ENCODE measurements at places on chromosomes 11 and 22.
A peak's percentile ranks its signal among the peaks of the same experiment; 100 is the strongest.

GRCh38 chr11:75560644-75561043 lies 1.4 kb upstream of the SERPINH1 start:
- DNase-seq, result no peak

DNA sequence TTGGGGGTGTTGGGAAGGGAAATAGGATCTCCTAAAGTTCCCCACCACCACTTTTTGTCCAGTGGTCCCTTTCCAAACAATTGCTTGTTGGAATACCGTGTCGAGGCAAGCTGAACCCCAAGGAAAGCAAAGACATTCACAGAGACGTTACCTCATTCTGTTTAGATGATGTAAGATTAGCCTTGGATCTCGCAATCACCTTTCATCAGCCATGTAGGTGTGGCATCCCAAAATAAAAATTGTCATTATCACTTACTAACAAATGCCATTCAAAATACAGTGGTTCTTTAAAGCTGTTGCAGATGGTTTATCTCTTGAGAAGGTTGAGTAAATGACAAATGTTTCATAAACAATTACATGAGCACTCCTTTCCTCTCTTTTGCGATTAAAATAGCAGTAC lies 86.5 kb upstream of the SLC25A18 start:
- no peak for DNase-seq

GRCh38 chr11:18168372-18168771 lies 4.3 kb upstream of the MRGPRX4 start:
- DNase-seq, result no peak

- no peak for DNase-seq
These were observed 61.1 kb downstream of the FDX1 start for GRCh38 chr11:110490886-110491285.

GRCh38 chr11:34284811-34285481 lies 72.9 kb downstream of the ABTB2 start:
- DNase-seq, result no peak

DNA sequence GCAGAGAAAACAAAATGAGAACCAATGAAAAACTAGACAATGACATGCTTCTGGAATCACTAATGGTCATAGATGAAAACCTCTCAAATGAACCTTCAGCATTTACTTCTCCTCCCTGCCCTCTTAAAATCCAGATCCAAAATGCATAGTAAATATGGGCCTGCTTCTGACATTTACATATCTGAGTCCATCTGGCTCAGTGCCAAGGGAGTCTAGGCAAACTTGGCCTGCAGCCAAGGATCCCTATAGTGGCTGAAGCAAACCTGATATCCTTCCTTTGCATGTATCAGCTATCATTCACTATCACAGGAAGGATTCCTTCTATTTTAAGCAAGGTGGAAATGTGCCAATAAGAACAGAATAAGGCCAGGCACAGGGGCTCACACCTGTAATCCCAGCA lies 104.8 kb downstream of the C11orf58 start:
- DNase-seq, result peak; percentile 54

- DNase-seq, result peak; percentile 33
These were observed 33.6 kb downstream of the MACROD1 start for GRCh38 chr11:64132191-64132771.

DNA sequence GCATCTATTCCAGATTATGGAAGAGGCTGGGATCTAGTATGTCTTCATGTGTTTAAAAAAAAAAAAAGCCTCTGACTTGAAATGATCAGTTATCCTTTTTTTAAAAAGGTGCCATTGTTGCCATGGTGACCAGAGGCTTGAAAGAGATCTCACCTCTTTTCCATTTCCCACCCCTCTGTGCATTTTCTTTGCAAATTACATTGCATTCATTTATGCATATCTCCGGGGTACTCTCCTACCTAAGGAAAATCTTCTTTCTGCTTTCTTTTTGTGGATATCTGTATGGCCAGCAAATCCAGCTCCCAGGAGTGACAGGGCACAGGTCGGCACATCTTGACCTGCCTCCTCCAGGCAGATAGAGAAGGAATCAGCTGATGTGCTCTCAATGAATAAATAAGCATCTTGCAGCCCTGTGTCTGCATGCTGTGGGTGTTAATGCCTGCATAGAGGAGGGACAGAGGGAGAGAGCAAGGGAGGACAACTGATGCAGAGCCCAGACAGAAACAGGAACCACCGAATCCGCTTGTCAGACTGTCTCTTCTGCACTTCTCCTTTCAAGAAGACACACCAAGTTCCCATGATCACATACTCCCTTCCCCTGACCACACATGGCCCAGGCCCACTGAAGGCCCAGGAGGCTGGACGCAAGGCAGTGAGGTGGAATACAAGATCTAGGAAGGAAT lies 50.9 kb downstream of the CWC15 start:
- peak; percentile 33 for DNase-seq

- no peak for DNase-seq
These were observed 187.3 kb upstream of the SOX6 start for GRCh38 chr11:16543642-16544041.

- no peak for DNase-seq
These were observed 58.4 kb upstream of the CSNK2A3 start for GRCh38 chr11:11411401-11411985.

DNA sequence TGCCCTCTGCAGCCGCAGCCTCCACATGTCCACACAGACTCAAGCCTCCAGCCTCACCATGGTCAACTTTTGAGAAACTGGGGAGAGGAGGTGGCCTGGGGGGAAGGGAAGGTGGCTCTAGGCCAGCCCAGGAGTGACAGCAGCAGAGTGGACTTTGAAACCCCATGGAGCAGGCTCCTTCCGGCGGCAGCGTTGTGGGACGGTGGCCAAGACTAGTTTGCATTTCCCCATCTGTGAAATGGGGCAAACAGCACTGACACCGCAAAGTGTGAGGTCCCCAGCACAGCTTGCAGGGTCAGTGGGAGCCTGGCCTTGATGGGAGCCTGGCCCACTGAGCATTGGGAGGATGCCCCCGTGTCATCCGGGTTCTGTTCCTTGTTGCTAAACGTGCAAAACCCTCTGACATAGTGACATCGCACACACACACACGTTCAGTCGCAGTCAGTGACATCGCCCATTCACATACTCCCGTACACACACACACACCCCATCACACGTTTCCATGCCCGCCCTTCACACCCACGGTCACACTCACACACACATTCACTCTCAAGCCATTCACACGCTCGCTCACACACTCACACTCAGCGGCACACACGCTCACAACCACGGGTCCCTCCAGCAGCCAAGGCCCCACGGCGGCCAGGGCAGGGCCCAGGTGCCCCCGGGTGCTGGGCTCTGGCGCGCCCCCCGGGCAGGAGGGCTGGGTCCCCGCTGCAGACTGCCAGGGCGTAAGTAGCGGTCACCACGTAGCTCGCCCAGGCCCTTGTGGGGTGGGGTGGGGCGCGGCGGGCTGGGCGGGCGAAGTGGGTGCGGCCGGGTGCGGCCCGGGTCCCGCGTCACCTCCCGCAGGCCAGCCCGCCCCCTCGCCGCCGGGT lies 585 bp downstream of the CYB5R3 start:
- peak; percentile 58 for DNase-seq

DNA sequence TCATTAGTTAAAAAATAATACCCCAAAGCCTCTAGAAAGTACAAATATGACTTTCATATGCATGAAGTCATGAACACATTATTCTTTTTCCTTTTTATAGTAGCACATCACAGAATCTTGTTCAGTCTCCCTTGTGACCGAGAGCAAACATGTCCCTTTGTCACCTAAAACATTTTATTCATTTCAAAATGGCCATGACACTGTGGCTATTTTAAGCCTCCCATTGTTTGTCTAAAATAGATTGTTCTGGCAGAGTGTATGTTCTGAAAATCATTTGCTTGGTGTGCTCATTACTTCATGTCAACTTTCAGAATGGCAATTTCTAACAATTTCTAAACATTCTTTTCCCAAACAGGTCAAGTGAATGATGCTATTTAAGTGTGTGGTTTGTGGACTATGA lies 865.0 kb downstream of the JRKL start:
- DNase-seq, result peak; percentile 22

Measured in muscle of leg (tissue), 16 donors.